ENCODE measurements at places on chromosomes 6 and 20. TPM values are rescaled to one million over a fixed set of nuclear protein-coding genes. Genes with fewer than 3 reads are reported as not detected.

The TOMM6 gene
- total RNA-seq, result 110 TPM

DNA sequence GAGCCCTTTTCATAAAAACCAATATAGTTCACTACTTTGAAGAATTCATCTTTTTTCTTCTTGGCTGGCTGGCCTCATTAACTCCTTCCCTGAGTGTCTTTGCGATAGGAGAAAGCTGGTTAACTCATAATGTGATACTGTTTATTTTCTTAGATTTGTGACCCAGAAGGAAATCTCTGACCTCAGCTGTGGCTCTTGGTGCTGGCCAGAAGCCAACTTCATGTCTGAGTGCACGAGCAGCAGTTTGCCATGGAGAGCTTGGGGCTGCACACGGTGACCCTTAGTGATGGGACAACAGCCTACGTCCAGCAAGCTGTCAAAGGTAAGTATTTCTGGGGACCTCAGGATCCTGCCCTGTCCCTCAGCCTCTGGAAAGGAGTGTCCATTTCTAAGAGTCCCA, 16.7 kb upstream of the DEF6 start:
- no peak overlapping the region for H3K27ac ChIP-seq
- DNase-seq, result peak; percentile 30
- H3K4me3 ChIP-seq, result no peak overlapping the region
- no peaks in the 10 kb centered on the region for H3K27me3 ChIP-seq

- no peaks in the 10 kb centered on the region for H3K27me3 ChIP-seq
- H3K27ac ChIP-seq, result no peak overlapping the region
- DNase-seq, result no peak
- H3K4me1 ChIP-seq, result no peaks in the 10 kb centered on the region
Measured at GRCh38 chr6:56637640-56638039, 5.0 kb downstream of the DST start.

The BCAS4 gene
- 15.5 TPM for total RNA-seq

DNA sequence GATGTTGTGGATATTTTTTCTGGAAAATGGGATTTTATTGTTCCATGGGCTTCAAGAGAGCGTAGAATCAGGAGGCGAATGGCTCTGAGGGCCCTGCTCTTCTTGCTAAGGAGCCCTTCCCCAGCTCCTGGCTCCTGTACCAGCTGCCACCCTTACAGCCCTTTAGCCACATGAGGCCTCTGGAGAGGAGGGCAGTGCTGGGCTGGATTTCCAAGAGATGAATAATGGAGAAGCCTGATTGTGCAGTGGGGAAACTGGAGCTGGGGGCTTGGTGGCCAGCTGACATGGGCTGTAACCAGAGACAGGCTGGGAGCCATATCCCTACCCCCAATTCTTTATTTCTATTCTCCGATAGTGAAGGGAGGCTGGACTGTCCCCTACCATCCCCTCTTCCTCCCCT, 9.2 kb downstream of the LRRC73 start:
- DNase-seq, result no peak
- H3K4me1 ChIP-seq, result peaks cover 28% of the 10 kb centered on the region
- H3K27me3 ChIP-seq, result no peaks in the 10 kb centered on the region
- H3K4me3 ChIP-seq, result no peak overlapping the region
- H3K36me3 ChIP-seq, result peaks cover 56% of the 10 kb centered on the region
- no peak overlapping the region for H3K27ac ChIP-seq

DNA sequence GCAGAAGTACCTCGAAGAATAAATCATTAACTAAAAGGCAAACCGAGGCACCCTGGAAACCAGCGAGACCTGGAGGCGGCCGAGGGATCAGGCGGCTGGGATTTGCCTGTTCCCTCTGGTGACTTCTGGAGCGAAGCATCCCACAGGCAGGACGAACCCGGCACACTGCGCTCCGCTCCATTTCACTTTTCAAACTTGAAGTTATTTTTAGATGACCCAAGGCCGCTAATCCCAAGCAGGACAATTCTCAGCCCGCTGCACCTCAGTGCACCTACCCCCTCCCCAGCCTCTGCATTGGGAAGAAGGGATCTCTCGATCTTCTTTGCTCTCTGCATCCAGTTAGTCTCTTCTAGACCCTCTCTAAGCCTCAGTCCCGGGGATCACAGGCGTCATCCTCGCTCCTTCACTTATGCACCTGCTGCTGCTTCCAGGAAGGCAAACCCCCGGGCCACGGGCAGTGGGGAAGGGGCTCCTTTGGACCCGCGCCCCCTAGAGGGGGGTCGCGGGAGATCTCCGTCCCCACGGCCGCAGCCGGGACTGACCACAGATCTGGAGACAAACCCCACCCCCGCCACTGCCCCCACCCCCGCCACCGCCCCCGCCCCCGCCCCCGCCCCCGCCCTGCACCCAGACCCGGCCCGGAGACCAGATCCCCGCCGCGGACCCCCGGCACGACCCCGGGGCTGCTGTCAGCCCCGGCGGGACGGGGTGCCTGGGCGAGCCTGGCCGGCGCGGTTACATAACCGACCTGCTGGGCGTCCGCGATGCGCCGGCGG, 636 bp downstream of the RCAN2 start:
- peak overlapping the region; percentile 67 for H3K27ac ChIP-seq
- peak overlapping the region; percentile 72 for H3K4me3 ChIP-seq
- H3K4me1 ChIP-seq, result no peaks in the 10 kb centered on the region

DNA sequence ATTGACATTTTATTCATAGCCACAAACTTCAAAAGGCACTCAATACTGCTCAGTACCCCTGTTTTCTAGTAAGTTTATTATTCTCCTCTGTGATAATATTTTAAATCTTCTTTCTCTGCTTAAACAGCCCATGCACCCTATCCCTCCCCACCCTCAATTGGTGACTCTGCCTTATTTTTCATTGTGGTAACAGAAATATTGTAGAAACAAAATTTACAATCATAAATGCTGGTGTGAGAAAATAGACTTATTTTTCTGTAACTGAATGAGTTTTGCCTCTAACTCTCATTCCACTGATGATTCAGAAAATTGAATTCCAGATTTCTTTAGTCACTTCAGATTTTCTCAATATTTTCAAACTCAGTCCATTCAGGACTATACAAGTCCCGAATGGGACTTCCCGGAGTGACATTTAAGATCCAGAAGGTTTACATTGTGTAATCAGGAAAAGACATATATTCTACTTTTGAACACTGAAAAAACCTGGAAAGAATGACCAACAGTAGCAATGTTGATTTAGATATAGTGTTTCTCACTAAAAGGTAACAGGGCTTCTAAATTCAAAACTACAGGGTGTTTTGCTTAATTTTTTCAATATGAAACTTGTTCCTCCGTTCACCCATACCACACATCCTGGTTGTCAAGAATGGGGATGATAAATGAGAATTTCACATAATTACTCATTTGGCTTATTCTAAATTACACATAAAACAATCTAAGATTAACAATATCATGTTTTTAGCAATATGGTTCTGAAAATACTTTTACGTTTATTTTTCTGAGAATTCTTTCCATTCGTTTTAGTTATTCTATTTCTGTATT, 34.8 kb upstream of the UST start:
- no peak overlapping the region for H3K27ac ChIP-seq
- no peaks in the 10 kb centered on the region for H3K27me3 ChIP-seq
- H3K4me3 ChIP-seq, result no peak overlapping the region
- no peak for DNase-seq
- no peaks in the 10 kb centered on the region for H3K36me3 ChIP-seq

DNA sequence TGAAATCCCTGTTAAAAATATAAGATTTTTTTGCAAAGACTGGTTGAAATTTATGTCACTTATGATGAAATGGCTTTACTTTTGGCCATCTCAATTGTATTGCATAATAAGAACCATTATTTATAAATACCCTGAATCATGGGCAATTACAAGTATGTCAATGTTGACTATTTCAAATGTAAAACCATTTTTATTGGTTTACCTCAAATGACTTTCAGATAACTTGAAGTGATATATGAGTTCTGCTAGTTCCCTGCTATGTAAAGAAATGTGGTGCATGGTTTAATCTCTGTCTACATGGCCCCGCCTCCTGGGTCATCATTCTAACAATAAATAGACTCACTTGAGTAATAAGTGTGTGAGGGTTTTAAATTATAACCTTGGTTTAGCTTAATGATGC, 275.6 kb upstream of the PREP start:
- no peaks in the 10 kb centered on the region for H3K27me3 ChIP-seq
- no peak overlapping the region for H3K4me3 ChIP-seq
- no peaks in the 10 kb centered on the region for H3K4me1 ChIP-seq
- no peak for DNase-seq

The C20orf96 gene
- total RNA-seq, result 8.6 TPM

DNA sequence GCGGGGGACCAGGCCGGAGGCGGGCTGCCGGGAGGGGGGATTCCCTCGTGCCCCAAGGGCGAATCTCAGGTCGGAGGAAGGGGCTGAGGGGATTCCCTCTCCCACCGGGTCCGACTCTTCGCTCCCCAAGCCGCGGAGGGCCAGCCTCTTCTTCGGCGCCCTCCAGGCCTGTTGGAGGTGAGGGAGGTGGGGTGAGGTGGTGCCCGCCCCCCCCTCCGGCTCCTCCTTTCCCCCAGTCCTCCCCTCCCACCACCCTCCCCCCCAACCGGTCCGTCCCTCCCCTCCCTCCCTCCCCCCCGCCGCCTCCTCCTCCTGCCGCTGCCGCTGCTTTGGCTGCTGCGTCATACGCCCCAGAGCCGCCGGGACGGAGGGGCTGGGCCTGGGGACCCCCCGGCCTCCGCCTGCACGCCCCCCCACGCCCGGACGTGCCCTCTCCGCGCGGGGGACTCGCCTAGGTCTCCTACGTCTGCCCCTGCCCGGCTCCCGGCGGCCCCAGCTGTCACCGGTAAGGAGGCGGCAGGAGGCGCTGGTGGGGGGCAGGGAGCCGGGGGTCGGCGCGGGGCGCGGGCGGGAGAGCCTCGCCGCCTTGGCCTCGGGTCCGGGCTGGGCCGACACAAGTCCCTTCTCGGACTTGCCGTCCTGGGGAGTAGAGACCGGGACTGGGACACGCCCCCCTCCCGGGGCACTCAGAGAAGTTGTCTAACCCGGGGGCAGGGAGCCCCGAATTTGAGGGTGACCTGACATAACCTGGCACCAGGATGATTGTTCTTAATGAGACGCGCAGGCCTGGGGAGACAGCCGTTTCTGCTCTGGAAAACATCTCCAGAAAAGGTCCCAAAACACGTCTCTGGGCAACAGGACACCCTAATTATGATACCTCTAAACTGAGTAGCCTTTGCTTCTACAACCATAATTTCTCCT, at the start of gene PHF1:
Gene PHF1, plus strand, starts transcription at position 304 of the 921 bp plus-strand sequence. CDS start 1,250 bp downstream, outside the sequence.
- H3K4me1 ChIP-seq, result peaks cover 58% of the 10 kb centered on the region
- peak; percentile 95 for DNase-seq
- no peaks in the 10 kb centered on the region for H3K27me3 ChIP-seq
- H3K27ac ChIP-seq, result peak within 1 kb of the TSS; percentile 99

DNA sequence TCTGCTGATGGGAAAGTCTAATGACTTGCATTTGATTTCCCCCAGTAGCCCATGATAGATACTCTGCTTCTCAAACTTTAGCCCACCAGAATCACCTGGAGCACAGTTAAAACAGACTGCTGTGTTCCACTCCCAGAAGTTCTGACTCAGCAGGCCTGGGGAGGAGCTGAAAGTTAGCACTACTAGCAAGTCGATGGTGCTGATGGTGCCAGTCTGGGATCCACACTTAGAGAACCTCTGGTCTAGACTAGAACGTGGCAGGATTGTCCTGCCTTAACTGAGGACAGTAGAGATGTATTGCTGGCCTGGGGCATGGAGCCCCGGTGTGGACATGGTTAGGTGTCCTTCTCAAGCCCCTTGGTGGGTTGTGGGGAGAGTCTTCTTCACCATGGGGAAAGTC, 8.7 kb downstream of the TOX2 start:
- no peak overlapping the region for H3K27ac ChIP-seq
- H3K36me3 ChIP-seq, result no peaks in the 10 kb centered on the region
- peaks cover 10% of the 10 kb centered on the region for H3K4me1 ChIP-seq
- no peak overlapping the region for H3K4me3 ChIP-seq
- no peak for DNase-seq

The TFAP2D gene
- total RNA-seq, result not detected

GRCh38 chr6:62974452-62974851, 236.8 kb upstream of the FKBP1C start:
- H3K4me1 ChIP-seq, result no peaks in the 10 kb centered on the region
- no peaks in the 10 kb centered on the region for H3K27me3 ChIP-seq
- no peaks in the 10 kb centered on the region for H3K36me3 ChIP-seq
- no peak overlapping the region for H3K4me3 ChIP-seq
- DNase-seq, result no peak

DNA sequence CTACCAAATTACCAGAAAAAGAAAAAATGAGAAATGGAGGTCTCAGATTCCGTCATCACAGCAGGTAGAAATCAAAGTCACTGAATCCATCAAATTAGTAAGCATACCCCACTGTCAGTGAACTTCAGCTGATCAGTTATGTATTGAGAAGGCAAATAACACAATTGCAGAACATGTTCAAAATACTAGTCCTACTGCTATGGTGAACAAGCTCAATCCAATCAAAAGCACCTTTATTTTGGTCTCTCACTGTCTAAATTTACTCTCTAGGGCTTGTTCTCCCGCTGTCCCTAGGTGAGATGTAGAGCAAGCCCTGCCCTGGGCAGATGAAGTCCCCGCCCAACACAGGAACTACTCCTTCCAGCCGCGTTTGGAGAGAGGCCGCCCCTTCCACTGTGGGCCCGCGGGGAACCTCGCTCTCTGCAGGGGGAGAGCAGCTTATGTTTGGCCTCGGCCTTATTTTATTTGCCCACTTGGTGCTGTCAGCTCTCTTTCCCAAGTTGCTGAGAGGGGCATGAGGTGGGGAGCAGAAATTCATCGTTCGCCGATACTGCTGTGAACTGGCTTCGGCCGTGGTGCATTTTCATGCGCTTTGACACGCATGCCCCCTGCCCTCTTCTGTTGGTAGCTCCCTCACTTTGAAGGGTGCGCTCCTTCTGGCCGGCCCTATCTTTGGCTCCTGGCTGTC, 14.3 kb upstream of the MAP1LC3A start:
- peak overlapping the region; percentile 44 for H3K4me3 ChIP-seq
- peaks cover 34% of the 10 kb centered on the region for H3K36me3 ChIP-seq
- H3K4me1 ChIP-seq, result peaks cover 20% of the 10 kb centered on the region
- no peaks in the 10 kb centered on the region for H3K27me3 ChIP-seq
- DNase-seq, result no peak

GRCh38 chr6:46704562-46704961, 16.9 kb downstream of the TDRD6 start:
- H3K27ac ChIP-seq, result no peak overlapping the region
- no peaks in the 10 kb centered on the region for H3K27me3 ChIP-seq
- H3K4me1 ChIP-seq, result no peaks in the 10 kb centered on the region

The ADNP gene
- total RNA-seq, result 54.2 TPM

DNA sequence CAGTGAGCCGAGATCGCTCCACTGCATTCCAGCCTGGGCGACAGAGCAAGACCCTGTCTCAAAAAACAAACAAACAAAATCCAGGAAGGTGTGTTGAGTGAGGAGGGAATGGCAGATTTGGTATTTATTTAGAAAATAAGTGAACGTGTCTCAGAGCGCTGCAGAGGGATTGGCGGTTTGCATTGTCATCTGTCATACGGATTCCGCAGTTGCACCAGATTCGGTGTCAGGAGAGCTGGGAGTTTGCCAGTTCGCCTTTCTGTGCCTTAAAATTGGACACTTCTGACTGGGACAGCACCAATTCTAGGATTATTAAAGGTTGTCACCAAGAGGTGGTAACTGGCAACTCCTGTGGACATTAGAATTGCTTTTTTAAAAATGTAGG, 912 bp downstream of the SNRNP48 start:
- peak overlapping the region; percentile 94 for H3K4me3 ChIP-seq
- no peaks in the 10 kb centered on the region for H3K27me3 ChIP-seq
- peaks cover 6% of the 10 kb centered on the region for H3K36me3 ChIP-seq
- no peak for DNase-seq
- peaks cover 25% of the 10 kb centered on the region for H3K4me1 ChIP-seq
- H3K27ac ChIP-seq, result peak overlapping the region; percentile 84

The RIPOR3 gene
- 19.4 TPM for total RNA-seq

The ELOVL4 gene
- total RNA-seq, result 0.24 TPM

The RAB44 gene
- 1.3 TPM for total RNA-seq
